ENCODE measurements at places on chromosomes 4 and X.

GRCh38 chr4:74638689-74639088 lies 155.6 kb downstream of the BTC start:
- no peak for DNase-seq

GRCh38 chrX:9356846-9357245 lies 108.0 kb upstream of the TBL1X start:
- no peak for DNase-seq

GRCh38 chr4:158807691-158808090 lies 38.9 kb downstream of the FNIP2 start:
- no peak for DNase-seq

DNA sequence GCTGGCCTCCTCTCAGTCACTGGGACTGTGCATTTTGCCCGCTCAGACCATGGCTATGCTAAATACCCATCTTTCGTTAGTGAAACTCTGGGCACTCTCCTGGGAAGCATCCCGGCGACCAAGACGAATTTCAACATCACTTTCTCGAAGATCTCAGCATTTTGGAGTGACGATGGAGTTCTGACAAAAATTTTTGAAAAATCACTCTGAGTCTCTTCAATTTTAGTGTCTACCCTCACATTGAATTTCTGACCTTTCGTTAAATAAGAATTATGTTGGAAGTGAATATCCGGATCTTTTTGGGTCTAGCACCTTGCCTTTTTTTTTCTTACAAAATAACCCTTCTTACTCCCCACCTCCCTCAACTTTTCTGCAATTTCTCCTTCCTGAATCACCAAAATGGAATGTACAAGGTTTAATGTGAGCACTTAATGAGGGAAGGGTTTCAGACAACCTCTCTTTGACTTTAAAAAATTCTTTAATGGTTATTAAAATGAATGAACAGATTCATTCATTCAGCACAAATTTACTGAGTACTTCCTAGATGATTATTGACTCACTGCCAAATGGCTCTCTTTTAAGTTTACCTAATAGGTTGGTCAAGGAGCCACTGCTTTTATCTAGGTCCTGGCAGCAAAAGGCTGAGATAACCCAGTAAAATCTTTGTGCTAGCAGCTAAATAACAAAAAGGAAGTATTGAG lies 746 bp upstream of the AADAT start:
- no peak for DNase-seq

DNA sequence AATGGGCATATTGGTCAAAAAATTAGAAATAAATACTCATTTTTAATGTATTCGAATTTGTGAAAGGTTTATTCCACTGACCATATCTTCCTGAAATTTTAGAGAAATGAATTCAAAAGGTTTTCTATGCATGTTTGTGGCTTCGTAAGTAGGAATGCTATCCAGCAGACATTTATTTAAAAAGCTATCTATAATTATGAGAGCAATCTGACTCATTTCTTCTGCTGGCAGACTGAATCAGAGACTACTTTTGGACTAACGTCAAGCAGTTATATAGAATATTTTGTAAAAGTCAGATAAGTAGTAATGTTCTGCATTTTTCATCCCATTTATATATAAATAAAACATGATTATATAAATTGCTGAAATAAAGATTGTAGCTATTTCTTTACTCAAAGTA lies 125.0 kb downstream of the SPCS3 start:
- DNase-seq: no peak

- DNase-seq: no peak
Observed at GRCh38 chrX:154020536-154021115, 924 bp upstream of the IRAK1 start.

DNA sequence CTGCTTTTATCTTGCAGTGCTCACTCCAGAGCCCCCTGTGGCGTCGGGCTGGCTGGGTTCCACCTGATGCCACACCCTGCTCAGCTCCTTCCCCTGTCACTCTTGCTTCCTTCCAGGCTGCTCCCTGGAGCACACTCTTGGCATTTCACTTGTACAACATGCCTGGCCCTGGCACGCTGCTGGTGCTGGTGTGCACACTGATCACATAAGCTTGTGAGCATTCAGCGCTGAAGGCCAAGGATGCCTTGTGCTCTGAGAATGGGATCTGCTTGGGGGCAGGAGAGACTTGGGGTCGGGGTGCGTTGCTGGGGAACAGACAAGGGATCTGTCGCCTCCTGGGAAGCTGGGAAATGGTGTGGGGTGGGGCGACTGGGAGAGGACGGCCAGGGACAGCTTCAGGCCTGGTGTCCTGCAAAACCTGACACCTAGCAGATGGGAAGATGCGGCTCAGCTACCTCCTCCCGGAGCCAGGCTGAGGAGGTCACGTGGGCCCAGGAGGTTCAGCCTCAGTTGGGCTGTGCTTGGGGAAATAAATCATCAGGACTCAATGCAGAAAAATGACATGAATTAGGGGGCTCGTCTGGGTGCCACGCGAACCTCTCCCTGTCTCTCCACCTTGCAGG lies 108.5 kb downstream of the PHKA2 start:
- no peak for DNase-seq

All from iPS DF 19.7 (cell line).